A549 treated with CpdA at 1 μM for 4 hours (cell line): ENCODE measurements at places on chromosomes 6 and 20. TPM values are rescaled to one million over a fixed set of nuclear protein-coding genes. Genes with fewer than 3 reads are reported as not detected.

The MYMX gene
- not detected in 5 replicates for total RNA-seq

The NRSN2 gene
- 56.4 to 63.1 TPM (median 60.3 TPM) in 5 replicates for total RNA-seq

The FLRT3 gene
- 1.8 to 2.1 TPM (median 2.0 TPM) in 5 replicates for total RNA-seq

The CLDN20 gene
- total RNA-seq, result not detected in 5 replicates

The GRM1 gene
- 0.02 to 0.08 TPM (median 0.03 TPM) in 3 of 5 replicates, not detected in the others for total RNA-seq

The LKAAEAR1 gene
- 0.72 to 1.5 TPM (median 1.4 TPM) in 5 replicates for total RNA-seq

The MYB gene
- total RNA-seq, result 0.30 to 1.2 TPM (median 0.63 TPM) in 5 replicates

The TMEM170B gene
- total RNA-seq, result 0.73 to 1.0 TPM (median 0.85 TPM) in 5 replicates

The POM121L2 gene
- total RNA-seq, result not detected in 5 replicates

The BMP5 gene
- 0.02 to 0.07 TPM (median 0.05 TPM) in 3 of 5 replicates, not detected in the others for total RNA-seq

The WFDC8 gene
- not detected in 5 replicates for total RNA-seq

The CST2 gene
- total RNA-seq, result 0.22 to 0.44 TPM (median 0.39 TPM) in 3 of 5 replicates, not detected in the others

The TAGAP gene
- total RNA-seq, result not detected in 5 replicates

The NKAPL gene
- not detected in 5 replicates for total RNA-seq

The KIF25 gene
- 0.07 to 0.15 TPM in 2 of 5 replicates, not detected in the others for total RNA-seq

The SLC12A5 gene
- 11.6 to 15.4 TPM (median 14.4 TPM) in 5 replicates for total RNA-seq

The SFTA2 gene
- not detected in 5 replicates for total RNA-seq

The PAK5 gene
- total RNA-seq, result not detected in 5 replicates

The MMP24 gene
- total RNA-seq, result 15.8 to 20.6 TPM (median 18.5 TPM) in 5 replicates

The LINC00237 gene
- total RNA-seq, result not detected in 5 replicates

The HLA-F gene
- 3.2 to 5.4 TPM (median 4.9 TPM) in 5 replicates for total RNA-seq
